A549 treated with DMSO at 1 μM for 4 hours (cell line): ENCODE measurements at places on chromosomes 6 and 20. TPM values are rescaled to one million over a fixed set of nuclear protein-coding genes. Genes with fewer than 3 reads are reported as not detected.

The FOXA2 gene
- total RNA-seq = 14.3 to 19.5 TPM (median 17.5 TPM) in 5 replicates

The CALHM6 gene
- total RNA-seq = 0.45 TPM in 1 of 5 replicates, not detected in the others

The TINAG gene
- not detected in 5 replicates for total RNA-seq

The CLPSL1 gene
- not detected in 5 replicates for total RNA-seq

The FERMT1 gene
- 18.0 to 23.1 TPM (median 18.5 TPM) in 5 replicates for total RNA-seq

The ENPP1 gene
- total RNA-seq = 1.1 to 2.3 TPM (median 1.5 TPM) in 5 replicates

The SPATA25 gene
- 0.43 to 0.75 TPM (median 0.67 TPM) in 4 of 5 replicates, not detected in the other for total RNA-seq

The CGA gene
- total RNA-seq = 0.19 to 0.20 TPM (median 0.19 TPM) in 3 of 5 replicates, not detected in the others

The BTNL2 gene
- not detected in 5 replicates for total RNA-seq

The TBC1D32 gene
- total RNA-seq = 1.00 to 1.8 TPM (median 1.4 TPM) in 5 replicates

The FAXC gene
- total RNA-seq = 6.3 to 8.8 TPM (median 6.8 TPM) in 5 replicates

The ITCH gene
- 25.8 to 38.8 TPM (median 33.2 TPM) in 5 replicates for total RNA-seq

The MAS1 gene
- total RNA-seq = not detected in 5 replicates

The RRAGD gene
- total RNA-seq = 3.3 to 4.5 TPM (median 4.4 TPM) in 5 replicates

The NMBR gene
- not detected in 5 replicates for total RNA-seq

The NOTCH4 gene
- total RNA-seq = 0.47 to 0.78 TPM (median 0.69 TPM) in 5 replicates

The ADGRG6 gene
- 40.6 to 62.5 TPM (median 56.6 TPM) in 5 replicates for total RNA-seq

The NUDT3 gene
- total RNA-seq = 6.3 to 8.9 TPM (median 6.6 TPM) in 5 replicates

The CARMIL1 gene
- total RNA-seq = 7.3 to 9.8 TPM (median 9.1 TPM) in 5 replicates

The FAM217A gene
- not detected in 5 replicates for total RNA-seq

The STMND1 gene
- not detected in 5 replicates for total RNA-seq

The BMP5 gene
- 0.03 to 0.05 TPM in 2 of 5 replicates, not detected in the others for total RNA-seq

The YIPF3 gene
- total RNA-seq = 60.8 to 71.1 TPM (median 68.3 TPM) in 5 replicates

The RAD21L1 gene
- 0.05 to 0.12 TPM in 2 of 5 replicates, not detected in the others for total RNA-seq

The SYCP2 gene
- 0.18 to 0.81 TPM (median 0.37 TPM) in 5 replicates for total RNA-seq

The CASS4 gene
- total RNA-seq = 0.05 to 0.06 TPM (median 0.06 TPM) in 3 of 5 replicates, not detected in the others

The RNF182 gene
- 2.9 to 4.0 TPM (median 3.4 TPM) in 5 replicates for total RNA-seq

The SLC4A11 gene
- 5.3 to 7.2 TPM (median 6.2 TPM) in 5 replicates for total RNA-seq

The PARD6B gene
- 2.7 to 4.6 TPM (median 3.1 TPM) in 5 replicates for total RNA-seq

The OTOR gene
- not detected in 5 replicates for total RNA-seq

The CFB gene
- 1.7 to 3.4 TPM (median 2.1 TPM) in 5 replicates for total RNA-seq

The ZNF318 gene
- 4.7 to 6.5 TPM (median 5.6 TPM) in 5 replicates for total RNA-seq

The BANF2 gene
- total RNA-seq = not detected in 5 replicates

The SRSF12 gene
- total RNA-seq = 0.84 to 1.6 TPM (median 1.1 TPM) in 5 replicates

The BTN1A1 gene
- total RNA-seq = 0.04 TPM in 1 of 5 replicates, not detected in the others

The DDX27 gene
- 59.5 to 66.7 TPM (median 64.1 TPM) in 5 replicates for total RNA-seq

The GPR63 gene
- 0.53 to 0.68 TPM (median 0.61 TPM) in 5 replicates for total RNA-seq

The GDAP1L1 gene
- not detected in 5 replicates for total RNA-seq

The MTRF1L gene
- total RNA-seq = 13.8 to 17.4 TPM (median 16.3 TPM) in 5 replicates

The NKAPL gene
- not detected in 5 replicates for total RNA-seq

The HIVEP2 gene
- total RNA-seq = 2.8 to 5.2 TPM (median 4.3 TPM) in 5 replicates

The LTB gene
- total RNA-seq = 0.29 to 0.50 TPM (median 0.49 TPM) in 5 replicates

The CDH4 gene
- total RNA-seq = 6.7 to 10.3 TPM (median 8.4 TPM) in 5 replicates

The RNF144B gene
- 0.24 to 0.88 TPM (median 0.52 TPM) in 5 replicates for total RNA-seq

The LBP gene
- 0.79 to 1.5 TPM (median 1.3 TPM) in 5 replicates for total RNA-seq

The OXT gene
- total RNA-seq = not detected in 5 replicates

The LHFPL5 gene
- 0.11 to 0.34 TPM (median 0.16 TPM) in 4 of 5 replicates, not detected in the other for total RNA-seq
